ENCODE measurements at places on chromosomes 3 and 15.

- DNase-seq = no peak
Observed at GRCh38 chr3:33908250-33908851, 109.9 kb downstream of the PDCD6IP start.

- no peak for DNase-seq
Observed at GRCh38 chr3:55801068-55801467, 314.0 kb upstream of the WNT5A start.

DNA sequence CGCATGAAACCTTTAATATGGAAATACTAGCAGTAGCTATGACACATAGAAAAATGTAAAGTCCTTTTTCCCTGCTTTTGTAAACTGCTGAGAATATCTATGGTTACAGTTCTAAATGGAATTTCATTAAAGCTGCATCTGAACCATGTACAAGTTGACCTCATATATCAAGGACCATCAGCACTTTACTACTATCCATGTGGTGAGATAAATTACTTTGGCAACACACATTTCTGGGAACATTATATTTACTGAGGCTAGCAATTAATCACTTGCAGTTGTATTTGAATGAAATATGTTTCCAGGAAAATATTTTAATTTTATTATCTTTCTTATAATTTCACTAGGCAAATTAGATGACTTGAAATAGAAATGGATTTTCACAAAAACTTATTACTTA is 545.5 kb downstream of the NAALADL2 start:
- DNase-seq = no peak

DNA sequence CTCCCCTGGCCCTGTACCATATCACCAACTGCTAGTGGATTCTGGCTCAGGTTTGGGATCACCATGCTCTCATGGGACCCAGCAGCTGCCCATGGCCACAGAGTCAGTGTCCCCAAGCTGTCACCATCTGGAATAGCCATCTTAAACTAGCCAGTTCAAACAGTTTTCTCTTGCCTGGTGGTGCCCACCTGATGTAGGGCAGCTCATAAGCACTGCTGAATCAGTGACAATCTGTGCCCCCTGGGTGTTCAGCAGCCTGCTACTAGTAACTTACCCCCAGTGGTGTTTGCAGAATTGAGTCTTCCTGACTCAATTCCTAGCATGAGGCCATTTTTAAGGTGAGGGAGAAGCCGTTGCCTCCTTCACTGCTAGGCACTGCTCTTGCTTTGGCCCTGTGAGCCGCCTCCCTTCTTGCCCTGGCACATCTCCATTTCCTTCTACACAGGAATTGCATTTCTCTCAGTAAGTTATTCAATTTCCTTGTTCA is 7.9 kb downstream of the RPSA start:
- DNase-seq = peak; percentile 26

DNA sequence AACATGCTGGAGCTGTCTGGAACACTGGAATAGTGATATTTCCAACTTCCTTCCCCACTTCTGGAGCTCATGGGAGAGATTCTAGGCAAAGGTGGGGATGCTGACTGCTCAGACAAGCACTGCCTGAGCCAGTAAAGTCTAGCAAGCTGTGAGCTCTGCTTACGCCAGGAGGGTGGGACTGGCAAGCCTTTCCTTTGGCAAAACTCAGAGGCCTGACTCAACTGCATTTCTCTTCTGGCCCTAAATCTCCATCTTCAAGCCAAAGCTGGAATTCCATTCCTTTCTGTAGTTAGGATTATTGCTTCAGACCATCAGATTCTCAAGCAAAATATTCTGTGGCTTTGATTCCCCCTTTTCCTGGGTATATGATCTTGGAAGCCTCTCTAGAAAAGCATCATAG is 20.3 kb upstream of the EPB42 start:
- DNase-seq = peak; percentile 35

GRCh38 chr15:71808311-71809020 is 1.9 kb upstream of the NR2E3 start:
- DNase-seq = no peak

- no peak for DNase-seq
Observed at GRCh38 chr3:66494959-66495667, 5.7 kb downstream of the LRIG1 start.

DNA sequence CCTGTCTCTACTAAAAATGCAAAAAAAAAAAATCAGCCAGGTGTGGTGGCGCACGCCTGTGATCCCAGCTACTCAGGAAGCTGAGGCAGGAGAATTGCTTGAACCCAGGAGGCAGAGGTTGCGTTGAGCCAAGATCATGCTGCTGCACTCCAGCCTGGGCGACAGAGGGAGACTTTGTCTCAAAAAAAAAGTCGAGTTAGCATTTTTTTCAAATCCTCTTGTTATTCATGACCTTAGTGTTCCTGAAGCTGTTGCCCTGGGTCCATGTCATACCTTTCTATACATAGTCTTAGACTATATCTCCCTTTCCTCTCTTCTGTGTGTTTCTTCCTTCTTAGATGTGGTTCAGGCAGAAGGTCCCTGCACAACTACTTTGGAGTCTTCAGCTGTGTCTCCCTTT is 6.4 kb downstream of the FMN1 start:
- DNase-seq = no peak

- peak; percentile 2 for DNase-seq
Observed at GRCh38 chr15:76011627-76012551, at the start of gene NRG4. TSS of gene NRG4 (minus strand) at chr15:76012424. CDS start at chr15:76011230, 1,194 bp downstream.

DNA sequence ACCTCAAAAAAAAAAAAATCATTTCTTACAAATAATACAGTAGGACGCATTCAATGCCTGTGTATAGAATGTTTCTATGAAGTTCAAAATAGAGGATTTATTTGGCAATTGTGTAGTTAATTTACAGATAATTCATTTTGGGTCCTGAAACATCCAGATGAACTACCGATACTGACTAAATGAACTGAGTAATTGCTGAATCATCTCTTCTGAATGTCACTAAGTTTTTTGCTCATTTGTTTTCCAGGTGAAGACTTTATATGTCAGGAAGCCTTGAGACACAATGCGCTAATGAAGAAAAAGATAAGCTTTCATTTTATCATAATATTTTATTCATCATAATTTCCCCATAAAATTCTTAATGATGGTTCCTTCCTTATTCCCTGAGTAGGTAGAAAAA is 39.7 kb downstream of the PCOLCE2 start:
- no peak for DNase-seq

GRCh38 chr3:153216928-153217327 is 54.9 kb downstream of the RAP2B start:
- DNase-seq = no peak

GRCh38 chr3:145219355-145220235 is 941.4 kb downstream of the PLOD2 start:
- no peak for DNase-seq

- no peak for DNase-seq
Observed at GRCh38 chr3:5349343-5349742, 161.8 kb downstream of the EDEM1 start.

DNA sequence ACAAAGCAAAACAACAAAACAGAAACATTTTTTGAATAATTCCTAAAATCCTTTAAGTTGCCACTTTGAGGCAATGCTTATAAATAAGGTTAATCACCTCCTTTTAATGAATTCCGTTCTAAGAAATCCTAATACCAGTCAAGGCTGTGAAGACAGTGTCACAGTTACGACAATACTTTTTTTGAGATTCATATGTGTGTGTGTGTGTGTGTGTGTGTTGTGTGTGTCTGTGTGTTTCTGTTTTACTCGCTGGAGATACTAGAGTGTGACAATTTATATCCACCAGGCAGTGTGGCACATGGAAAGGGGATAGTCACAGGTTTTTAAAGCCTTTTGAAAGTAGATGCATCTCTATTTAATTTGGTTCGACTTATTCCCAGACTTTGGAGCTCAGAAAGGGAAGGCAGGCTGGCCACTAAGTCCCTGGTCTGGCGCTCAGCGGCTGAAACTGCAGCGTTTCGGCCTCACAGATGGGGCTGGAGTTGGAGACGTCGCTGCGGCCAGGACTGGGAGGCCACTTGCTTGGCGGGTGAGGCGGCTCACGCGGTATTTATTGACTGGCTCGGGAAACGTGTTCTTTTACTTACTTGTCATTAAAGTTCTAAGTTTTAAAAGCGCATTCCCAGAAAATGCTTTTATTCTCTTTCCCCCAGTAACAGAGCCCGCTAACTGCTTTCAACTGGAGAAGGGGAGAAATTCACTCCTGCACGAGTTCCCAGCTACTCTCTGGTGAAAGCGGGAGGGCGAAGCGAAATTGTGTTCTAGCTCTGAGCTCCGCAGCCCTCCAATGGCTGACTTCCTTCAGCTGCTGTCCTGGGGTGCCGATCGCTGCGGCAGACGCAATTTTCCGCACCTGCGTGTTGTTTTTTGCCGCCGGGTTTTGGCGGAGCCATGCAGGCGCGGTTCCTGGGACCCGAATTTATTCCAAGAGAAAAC is 13.7 kb downstream of the ZIC1 start:
- DNase-seq = no peak

DNA sequence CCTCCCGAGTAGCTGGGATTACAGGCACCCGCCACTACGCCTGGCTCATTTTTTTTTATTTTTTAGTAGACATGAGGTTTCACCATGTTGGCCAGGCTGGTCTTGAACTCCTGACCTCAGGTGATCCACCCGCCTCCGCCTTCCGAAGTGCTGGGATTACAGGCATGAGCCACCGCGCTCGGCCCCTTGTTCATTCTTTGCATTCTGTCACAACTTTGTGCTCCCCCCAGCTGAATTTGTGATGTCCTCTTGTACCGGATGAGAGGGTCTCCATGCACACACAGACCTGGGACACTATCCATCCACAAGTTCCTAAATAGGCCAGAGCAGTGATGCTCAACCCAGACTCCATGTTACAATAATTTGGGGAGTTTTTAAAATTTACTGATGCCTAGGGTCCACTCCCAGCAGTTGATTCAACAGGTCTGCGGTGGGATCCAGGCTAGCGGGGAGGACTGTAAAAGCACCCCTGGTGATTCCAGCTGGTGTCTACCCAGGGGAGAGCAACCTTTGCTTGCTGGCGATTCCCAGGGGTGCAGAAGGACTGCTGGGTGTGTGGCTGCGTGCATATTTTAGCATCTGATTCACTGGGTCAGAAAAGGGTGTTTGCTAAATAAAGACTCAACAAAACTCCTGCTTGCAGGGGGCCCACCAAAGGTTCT is 1.0 kb downstream of the RASSF1 start:
- DNase-seq = peak; percentile 85

DNA sequence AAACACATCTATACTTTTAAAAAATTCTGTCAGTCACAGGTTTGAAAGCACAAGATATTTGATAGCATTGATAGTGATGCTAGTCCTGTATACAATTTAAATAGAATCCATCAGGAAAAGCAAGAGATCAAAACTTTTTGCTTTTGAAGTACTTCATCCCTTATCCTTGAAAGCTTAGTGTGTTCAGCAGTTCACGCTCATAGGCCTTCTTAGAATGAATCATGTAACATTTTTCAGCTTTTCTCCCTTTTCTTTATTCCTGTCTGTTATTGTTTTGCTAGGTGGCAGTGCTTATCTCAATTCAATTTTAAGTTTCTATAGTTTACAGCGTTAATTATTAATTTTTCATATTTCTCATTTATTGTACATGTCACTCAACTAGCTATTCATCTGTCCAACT is 69.1 kb downstream of the FGF7 start:
- DNase-seq = no peak

DNA sequence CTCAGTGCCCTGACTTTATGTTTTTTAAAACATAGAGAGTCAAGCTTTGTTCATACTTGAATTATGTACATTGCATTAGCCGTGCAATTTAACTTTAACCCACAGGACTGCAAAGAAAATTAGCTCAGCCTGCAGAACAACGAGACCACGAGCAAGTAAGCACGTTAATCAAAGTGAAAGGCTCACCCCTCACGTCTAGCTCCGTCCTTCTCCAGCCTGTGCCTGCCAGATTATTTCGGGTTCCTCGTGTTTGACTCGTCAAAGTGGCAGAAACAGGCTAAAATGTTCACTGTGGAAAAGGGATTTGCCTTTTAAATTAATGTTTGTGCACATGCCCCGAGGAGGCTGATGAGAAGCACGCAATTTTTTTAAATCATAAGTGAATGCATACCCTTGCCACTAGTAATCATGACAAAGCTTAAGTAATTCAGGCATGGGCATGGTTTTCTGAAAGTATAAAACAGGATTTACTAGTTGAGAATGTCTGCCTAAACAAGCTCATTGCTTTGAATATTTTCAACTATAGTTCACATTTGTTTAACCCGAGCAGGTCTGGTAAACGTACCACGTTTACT is 15.3 kb downstream of the ZBTB38 start:
- DNase-seq = peak; percentile 53

DNA sequence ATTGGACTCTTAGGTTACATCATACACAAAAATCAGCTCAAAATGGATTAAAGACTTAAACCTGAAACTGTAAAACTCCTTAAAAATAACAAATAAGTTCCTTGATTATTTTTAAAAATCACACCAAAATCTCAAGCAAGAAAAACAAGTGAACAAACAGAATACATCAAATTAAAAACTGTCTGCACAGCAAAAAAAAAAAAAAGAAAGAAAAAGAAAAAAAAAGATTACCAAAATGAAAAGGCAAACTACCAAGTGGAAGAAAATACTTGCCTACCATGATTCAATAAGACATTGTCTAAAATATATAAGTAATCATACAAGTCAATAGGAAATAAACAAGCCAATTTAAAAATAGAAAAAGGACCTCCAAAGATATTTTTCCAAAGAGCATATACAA is 17.5 kb downstream of the OR5K4 start:
- DNase-seq = no peak

DNA sequence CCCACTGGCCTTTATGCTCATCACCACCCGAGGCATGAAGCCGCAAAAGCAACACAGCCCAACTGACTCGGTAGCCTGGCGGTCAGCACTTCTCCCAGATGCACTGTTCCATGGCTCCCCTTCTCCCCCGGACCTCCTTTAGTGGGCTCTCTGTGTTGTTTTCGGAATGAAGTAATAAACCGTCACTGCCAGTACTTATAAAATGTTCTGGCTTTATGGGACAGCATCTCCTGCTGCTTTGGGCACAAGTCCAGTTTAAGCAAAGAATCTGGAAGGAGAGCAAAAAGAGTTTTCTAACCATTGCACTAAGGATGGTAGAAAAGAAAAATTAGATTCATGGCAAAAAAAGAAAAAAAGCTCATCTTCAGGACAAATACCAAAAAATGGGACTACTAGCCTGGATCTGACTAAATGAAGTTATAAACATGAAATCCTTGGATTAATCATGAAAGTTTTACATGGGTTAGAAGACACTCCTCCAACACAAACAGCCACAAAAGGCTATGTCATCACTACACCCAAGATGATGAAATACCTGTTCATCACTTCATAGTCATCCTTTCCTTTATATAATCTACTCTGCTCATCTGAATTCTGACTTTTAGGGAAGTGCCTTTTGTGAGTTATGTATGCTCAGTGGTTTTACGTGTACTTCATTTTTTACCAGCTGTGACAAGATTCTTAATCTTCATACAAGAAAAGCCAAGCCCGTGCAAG is 89.5 kb upstream of the UBE2E2 start:
- DNase-seq = peak; percentile 50

Measured in cardiac fibroblast (primary cell).